ENCODE measurements at places on chromosomes 3 and 15.

- no peaks in the 10 kb centered on the region for H3K4me1 ChIP-seq
- H3K27ac ChIP-seq: no peak overlapping the region
- H3K4me3 ChIP-seq: no peak overlapping the region
- H3K27me3 ChIP-seq: no peaks in the 10 kb centered on the region
- no peaks in the 10 kb centered on the region for H3K36me3 ChIP-seq
These were observed 206.6 kb downstream of the SHQ1 start for GRCh38 chr3:72641684-72642083.

- peaks cover 10% of the 10 kb centered on the region for H3K4me1 ChIP-seq
- no peak overlapping the region for H3K4me3 ChIP-seq
- H3K27ac ChIP-seq: no peak overlapping the region
- DNase-seq: no peak
These were observed 114.5 kb upstream of the ZBED2 start for GRCh38 chr3:111709645-111710044.

DNA sequence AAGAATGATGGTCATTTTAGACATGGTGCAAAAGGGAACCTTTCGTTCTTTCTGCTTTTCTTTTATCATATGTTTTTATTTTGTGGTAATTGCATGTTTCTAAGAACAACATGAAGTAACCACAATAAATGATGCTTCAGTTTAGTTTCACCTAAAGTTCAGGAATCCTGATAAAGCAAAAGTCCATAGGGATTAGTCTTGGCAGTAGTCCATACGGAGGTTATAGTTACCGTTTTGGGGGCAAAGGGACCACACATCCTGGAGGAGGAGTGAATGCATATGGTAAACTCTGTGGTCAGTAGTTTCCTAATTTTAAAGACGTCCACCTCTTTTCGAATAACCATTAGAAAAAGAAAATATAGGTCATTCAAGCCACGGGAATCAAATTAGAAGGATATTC is 141.5 kb downstream of the MCTP2 start:
- no peaks in the 10 kb centered on the region for H3K27me3 ChIP-seq
- H3K36me3 ChIP-seq: no peaks in the 10 kb centered on the region
- no peak overlapping the region for H3K27ac ChIP-seq
- no peaks in the 10 kb centered on the region for H3K4me1 ChIP-seq

- H3K4me3 ChIP-seq: peak overlapping the region; percentile 68
- H3K27ac ChIP-seq: peak overlapping the region; percentile 79
- peaks cover 5% of the 10 kb centered on the region for H3K4me1 ChIP-seq
- no peak for DNase-seq
- no peaks in the 10 kb centered on the region for H3K27me3 ChIP-seq
These were observed 1.9 kb downstream of the VGLL3 start for GRCh38 chr3:86989006-86989405.

DNA sequence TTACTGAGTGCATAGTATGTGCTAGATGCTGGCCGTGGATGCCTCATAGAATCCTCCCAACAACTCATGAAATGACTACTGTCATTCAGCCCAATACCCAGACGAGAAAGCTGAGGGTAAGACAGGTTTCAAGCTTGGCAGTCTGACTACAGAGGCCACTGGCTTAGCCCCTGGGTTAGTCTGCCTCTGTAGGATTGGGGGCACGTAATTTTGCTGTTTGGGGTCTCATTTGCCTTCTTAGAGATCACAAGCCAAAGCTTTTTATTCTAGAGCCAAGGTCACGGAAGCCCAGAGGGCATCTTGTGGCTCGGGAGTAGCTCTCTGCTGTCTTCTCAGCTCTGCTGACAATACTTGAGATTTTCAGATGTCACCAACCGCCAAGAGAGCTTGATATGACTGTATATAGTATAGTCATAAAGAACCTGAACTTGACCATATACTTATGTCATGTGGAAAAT is 1.0 kb upstream of the CCR5 start:
- H3K27ac ChIP-seq: no peak overlapping the region
- no peaks in the 10 kb centered on the region for H3K27me3 ChIP-seq
- no peak overlapping the region for H3K4me3 ChIP-seq
- H3K4me1 ChIP-seq: no peaks in the 10 kb centered on the region
- H3K36me3 ChIP-seq: no peaks in the 10 kb centered on the region

DNA sequence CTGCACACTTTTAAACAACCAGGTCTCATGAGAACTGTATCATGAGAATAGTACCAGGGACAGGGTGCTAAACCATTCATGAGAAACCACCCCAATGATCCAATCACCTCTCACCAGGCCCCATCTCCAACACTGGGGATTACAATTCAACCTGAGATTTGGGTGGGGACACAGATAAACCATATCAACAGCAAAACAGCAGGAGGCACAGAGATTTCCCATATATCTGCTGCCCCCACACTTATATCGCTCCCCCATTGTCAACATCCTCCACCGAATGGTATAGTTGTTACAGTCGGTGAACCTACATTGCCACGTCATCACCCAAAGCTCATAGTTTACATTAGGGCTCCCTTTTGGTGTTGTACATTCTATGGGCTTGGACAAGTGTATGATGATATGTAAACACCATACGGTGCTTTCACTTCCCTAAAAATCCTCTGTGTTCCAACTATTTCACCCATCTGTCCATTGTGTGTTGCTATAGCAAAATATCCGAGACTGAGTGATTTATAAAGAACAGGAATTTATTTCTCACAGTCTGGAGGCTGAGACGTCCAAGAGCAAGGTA is 224.8 kb downstream of the FAM43A start:
- no peak overlapping the region for H3K4me3 ChIP-seq
- H3K36me3 ChIP-seq: no peaks in the 10 kb centered on the region
- no peaks in the 10 kb centered on the region for H3K4me1 ChIP-seq
- no peaks in the 10 kb centered on the region for H3K27me3 ChIP-seq
- no peak for DNase-seq
- H3K27ac ChIP-seq: no peak overlapping the region

DNA sequence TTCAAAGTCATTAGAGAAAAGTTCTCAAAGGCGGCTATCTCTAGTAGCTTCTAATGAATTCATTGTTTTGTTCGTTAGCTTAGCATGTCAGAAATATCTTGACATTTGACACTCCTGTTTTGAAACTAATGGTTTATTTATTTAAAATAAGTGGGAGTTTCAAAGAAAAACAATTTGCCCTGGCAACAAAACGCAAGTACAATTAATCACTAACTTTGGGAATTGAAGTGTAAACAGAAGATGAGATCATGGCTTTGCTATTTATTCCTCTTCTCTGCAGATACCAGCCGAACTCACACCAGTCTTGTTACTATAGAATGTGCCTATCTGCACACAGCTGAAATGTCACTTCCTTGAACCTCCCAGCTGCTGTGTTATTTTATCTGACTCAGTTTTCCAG is 27.5 kb downstream of the MASP1 start:
- H3K27ac ChIP-seq: peak overlapping the region; percentile 11
- H3K4me1 ChIP-seq: peaks cover 23% of the 10 kb centered on the region
- H3K4me3 ChIP-seq: no peak overlapping the region
- H3K36me3 ChIP-seq: no peaks in the 10 kb centered on the region
- DNase-seq: no peak

DNA sequence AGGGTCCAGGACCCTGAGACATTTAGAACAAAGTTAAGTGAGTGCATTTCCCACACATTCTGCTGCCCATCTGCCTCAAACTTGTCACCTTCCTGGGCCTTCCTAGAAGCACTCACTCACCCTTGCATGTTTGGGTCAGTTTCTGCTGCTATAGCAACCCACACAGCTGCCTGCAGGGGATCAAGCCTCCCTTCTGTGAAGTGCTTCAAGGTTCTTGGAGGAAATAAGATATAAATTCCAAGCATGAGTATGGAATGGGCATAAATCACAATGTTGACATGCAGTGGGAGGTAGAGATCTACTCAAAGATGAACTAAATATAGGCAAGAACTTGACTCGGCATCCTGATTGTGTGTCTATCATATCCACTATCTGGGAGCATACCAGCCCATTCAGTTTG is 140.4 kb downstream of the SLC9A9 start:
- no peaks in the 10 kb centered on the region for H3K36me3 ChIP-seq
- H3K27me3 ChIP-seq: no peaks in the 10 kb centered on the region
- DNase-seq: no peak
- H3K4me3 ChIP-seq: no peak overlapping the region
- H3K4me1 ChIP-seq: no peaks in the 10 kb centered on the region

DNA sequence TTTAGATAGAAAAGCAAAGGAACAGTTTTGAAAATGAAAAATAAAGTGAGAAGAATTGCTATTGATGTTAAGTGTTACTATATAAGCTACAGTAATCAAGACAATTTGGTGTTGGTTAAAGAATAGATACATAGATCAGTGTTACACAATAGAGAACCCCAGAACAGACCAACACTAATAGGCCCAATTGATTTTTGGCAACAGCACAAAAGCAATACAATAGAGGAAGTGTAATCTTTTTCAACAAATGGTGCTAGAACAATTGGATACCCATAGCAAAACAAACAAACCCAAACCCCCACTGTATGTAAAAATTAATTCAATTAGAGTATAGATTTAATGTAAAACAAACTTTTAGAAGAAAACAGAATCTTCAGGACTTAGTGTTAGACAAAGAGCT is 61.8 kb downstream of the ATP11B start:
- peaks cover 96% of the 10 kb centered on the region for H3K36me3 ChIP-seq
- no peak overlapping the region for H3K27ac ChIP-seq
- H3K27me3 ChIP-seq: no peaks in the 10 kb centered on the region
- no peaks in the 10 kb centered on the region for H3K4me1 ChIP-seq

- no peak overlapping the region for H3K27ac ChIP-seq
- no peaks in the 10 kb centered on the region for H3K36me3 ChIP-seq
- peaks cover 56% of the 10 kb centered on the region for H3K4me1 ChIP-seq
These were observed 143.3 kb downstream of the KLF13 start for GRCh38 chr15:31469786-31470525.

GRCh38 chr3:76942101-76942500 is 97.8 kb upstream of the ROBO2 start:
- H3K36me3 ChIP-seq: no peaks in the 10 kb centered on the region
- H3K4me1 ChIP-seq: no peaks in the 10 kb centered on the region
- H3K27me3 ChIP-seq: no peaks in the 10 kb centered on the region
- H3K4me3 ChIP-seq: no peak overlapping the region
- DNase-seq: no peak
- no peak overlapping the region for H3K27ac ChIP-seq

GRCh38 chr3:197417911-197418618 is 119.7 kb upstream of the DLG1 start:
- H3K36me3 ChIP-seq: no peaks in the 10 kb centered on the region
- DNase-seq: no peak
- peaks cover 8% of the 10 kb centered on the region for H3K4me1 ChIP-seq
- H3K4me3 ChIP-seq: no peak overlapping the region

- no peak overlapping the region for H3K27ac ChIP-seq
- no peaks in the 10 kb centered on the region for H3K27me3 ChIP-seq
- H3K36me3 ChIP-seq: no peaks in the 10 kb centered on the region
- no peak overlapping the region for H3K4me3 ChIP-seq
These were observed 289.6 kb downstream of the EFHB start for GRCh38 chr3:19644405-19644804.

DNA sequence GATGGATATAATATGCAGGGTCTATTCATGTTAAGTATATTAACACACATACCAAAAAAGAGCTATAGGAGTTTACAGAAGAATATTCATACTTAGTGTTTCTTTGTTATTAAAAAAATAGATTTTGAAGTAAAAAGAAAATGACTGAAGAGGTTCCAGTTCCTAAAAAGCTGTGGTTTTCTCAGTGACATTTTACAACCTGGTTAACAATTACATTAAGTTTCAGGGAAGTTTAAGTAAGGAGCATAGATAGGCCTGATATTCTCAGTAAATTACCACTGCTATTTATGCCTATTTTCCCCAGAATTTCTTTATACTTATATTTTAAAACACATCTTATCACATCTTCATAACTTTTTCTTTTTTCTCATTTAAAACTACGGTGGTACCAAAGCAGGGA is 43.6 kb upstream of the SPTSSB start:
- DNase-seq: no peak
- no peaks in the 10 kb centered on the region for H3K36me3 ChIP-seq
- no peak overlapping the region for H3K4me3 ChIP-seq
- H3K27me3 ChIP-seq: no peaks in the 10 kb centered on the region
- H3K4me1 ChIP-seq: peaks cover 15% of the 10 kb centered on the region
- peak overlapping the region; percentile 82 for H3K27ac ChIP-seq

DNA sequence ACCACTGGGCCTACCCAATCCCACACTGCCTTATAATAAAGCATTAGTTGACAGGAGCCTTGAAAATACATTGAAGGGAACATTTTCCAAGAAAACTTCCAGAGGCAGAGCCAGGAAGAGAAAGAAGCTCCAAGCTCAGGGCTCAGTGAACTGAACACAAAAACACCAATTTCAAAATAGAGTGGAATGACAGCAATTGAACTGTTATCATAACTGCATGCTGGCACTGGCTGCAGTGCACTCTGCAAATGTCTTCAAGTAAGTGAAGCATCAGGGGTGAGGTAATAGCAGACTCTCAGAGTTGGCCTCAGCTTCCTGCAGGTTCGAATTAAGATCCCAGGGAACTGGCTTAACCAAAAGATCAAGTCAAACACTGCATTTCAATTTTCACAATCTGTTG is 388.0 kb upstream of the WNT5A start:
- H3K4me1 ChIP-seq: no peaks in the 10 kb centered on the region
- H3K36me3 ChIP-seq: no peaks in the 10 kb centered on the region
- DNase-seq: no peak

DNA sequence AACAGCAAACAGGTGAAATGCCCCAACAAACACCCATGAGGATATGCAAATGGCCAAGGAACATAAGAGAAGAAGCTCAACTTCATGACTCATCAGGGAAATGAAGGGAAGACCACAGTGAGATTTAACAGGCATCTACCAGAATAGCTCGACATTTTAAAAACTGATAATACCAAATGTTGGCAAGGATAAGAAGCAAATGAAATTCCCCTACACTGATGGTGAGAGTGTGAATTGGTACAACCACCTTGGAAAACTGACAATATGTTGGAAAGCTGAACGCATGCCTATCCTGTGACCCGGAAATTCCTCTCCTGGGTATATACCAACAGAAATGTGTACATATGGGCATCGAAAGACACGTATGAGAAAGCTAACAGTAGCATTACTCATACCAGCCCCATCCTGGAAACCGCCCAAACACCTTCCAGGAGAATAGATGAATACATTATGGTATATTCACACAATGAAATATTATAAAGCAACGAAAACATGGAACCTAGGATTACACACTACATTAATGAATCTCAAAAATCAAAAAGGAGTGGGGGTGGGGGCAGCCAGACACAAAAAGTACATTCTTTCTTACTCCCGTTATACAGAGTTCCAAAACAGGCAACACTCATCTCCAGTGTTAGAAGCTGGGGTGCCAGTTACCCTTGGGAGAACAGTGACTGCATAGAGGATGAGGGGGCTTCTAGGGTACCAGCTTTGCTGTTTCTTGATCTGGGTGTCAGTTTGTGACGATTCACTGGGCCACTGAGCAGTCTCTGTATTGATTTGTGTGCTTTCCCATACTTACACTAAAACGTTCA is 16.9 kb downstream of the RFTN1 start:
- H3K4me3 ChIP-seq: no peak overlapping the region
- no peak overlapping the region for H3K27ac ChIP-seq
- peaks cover 7% of the 10 kb centered on the region for H3K36me3 ChIP-seq
- peaks cover 20% of the 10 kb centered on the region for H3K4me1 ChIP-seq
- no peaks in the 10 kb centered on the region for H3K27me3 ChIP-seq
- no peak for DNase-seq

Measured in esophagus squamous epithelium (tissue), 5 donors.